ENCODE measurements at places on chromosomes 5 and 9. TPM values are rescaled to one million over a fixed set of nuclear protein-coding genes. Genes with fewer than 3 reads are reported as not detected.

Gene STPG3
- total RNA-seq = not detected

Gene DHX29
- 28.8 TPM for total RNA-seq

Gene CDH6
- total RNA-seq = 90.1 TPM

Gene HBEGF
- 272 TPM for total RNA-seq

Gene SERINC5
- total RNA-seq = 60.3 TPM

Gene FAM221B
- not detected for total RNA-seq

Gene PRRT1B
- not detected for total RNA-seq

Gene ZNF618
- total RNA-seq = 29.6 TPM

Gene EIF4E1B
- not detected for total RNA-seq

Gene GSN
- 357 TPM for total RNA-seq

Gene PCSK1
- 0.48 TPM for total RNA-seq

Gene FAM193B
- total RNA-seq = 47.8 TPM

Gene PLPP7
- 0.20 TPM for total RNA-seq

GRCh38 chr5:90985341-90985740 lies 397.8 kb downstream of the ARRDC3 start:
- peak; percentile 6 for DNase-seq
- no peaks in the 10 kb centered on the region for H3K36me3 ChIP-seq
- H3K27ac ChIP-seq = no peak overlapping the region
- H3K4me1 ChIP-seq = peaks cover 16% of the 10 kb centered on the region
- no peak overlapping the region for H3K4me3 ChIP-seq

GRCh38 chr5:171010816-171011215 lies 149.0 kb downstream of the RANBP17 start:
- H3K27me3 ChIP-seq = no peaks in the 10 kb centered on the region
- H3K36me3 ChIP-seq = no peaks in the 10 kb centered on the region
- no peaks in the 10 kb centered on the region for H3K4me1 ChIP-seq
- no peak for DNase-seq

DNA sequence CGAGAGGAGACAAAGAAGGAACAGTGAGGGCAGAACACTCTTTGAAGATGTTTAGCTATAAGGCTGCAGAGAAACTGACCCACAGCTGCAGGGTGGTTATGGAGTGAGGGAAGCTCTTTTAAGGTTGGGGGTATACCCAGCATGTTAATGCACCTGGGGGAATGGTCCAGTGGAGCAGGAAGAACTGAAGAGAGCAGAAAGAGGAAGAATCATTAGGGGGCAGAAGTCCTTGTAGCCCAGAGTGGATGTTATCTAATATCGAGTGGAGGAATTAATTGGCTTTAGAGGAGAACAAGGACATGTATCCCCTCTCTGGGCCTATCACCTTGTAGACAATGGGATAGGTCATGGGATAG lies 7.7 kb downstream of the IL4 start:
- no peak overlapping the region for H3K4me3 ChIP-seq
- no peaks in the 10 kb centered on the region for H3K36me3 ChIP-seq
- H3K4me1 ChIP-seq = peaks cover 13% of the 10 kb centered on the region
- no peak for DNase-seq
- no peak overlapping the region for H3K27ac ChIP-seq

DNA sequence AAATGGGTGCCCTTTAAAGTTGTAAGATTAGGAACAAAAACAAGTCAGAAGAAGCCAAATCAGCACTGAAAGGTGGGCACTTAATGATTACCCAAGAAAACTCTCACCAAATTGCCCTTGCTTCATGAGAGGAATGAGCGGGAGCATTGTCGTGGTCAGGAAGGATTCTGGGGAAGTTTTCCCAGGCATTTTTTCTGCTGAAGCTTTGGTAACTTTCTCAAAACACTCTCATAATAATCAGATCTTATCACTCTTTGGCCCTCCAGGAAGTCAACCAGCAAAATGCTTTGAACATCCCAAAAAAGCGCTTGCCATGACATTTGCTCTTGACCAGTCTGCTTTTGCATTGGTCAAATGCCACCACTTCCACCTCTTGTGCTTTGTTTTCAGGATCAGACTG lies 10.4 kb upstream of the PCDHGC3 start:
- no peaks in the 10 kb centered on the region for H3K36me3 ChIP-seq
- H3K27me3 ChIP-seq = no peaks in the 10 kb centered on the region
- no peak overlapping the region for H3K4me3 ChIP-seq
- H3K27ac ChIP-seq = peak overlapping the region; percentile 6
- H3K4me1 ChIP-seq = no peaks in the 10 kb centered on the region
- DNase-seq = peak; percentile 70

DNA sequence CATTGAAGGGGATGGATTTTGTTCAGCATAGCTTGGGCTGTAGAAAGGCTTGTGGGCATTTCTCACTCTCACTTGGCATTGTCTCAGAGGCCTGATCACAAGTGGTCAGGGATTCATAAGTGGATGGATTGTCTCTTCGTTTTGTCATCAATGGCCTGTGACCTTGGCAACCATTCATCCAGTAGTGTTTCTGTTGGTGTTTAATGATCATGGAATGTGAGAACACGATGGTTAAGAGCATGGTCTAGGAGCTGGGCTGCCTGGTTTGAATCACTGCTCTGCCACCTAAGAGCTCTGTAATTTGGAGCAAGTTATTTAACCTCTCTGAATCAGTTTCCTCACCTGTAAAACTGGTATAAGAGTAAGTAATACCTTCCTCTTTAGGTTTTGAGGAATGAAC lies 430.1 kb upstream of the MEF2C start:
- H3K4me3 ChIP-seq = no peak overlapping the region
- peaks cover 20% of the 10 kb centered on the region for H3K4me1 ChIP-seq
- H3K27me3 ChIP-seq = no peaks in the 10 kb centered on the region
- H3K27ac ChIP-seq = peak overlapping the region; percentile 74

DNA sequence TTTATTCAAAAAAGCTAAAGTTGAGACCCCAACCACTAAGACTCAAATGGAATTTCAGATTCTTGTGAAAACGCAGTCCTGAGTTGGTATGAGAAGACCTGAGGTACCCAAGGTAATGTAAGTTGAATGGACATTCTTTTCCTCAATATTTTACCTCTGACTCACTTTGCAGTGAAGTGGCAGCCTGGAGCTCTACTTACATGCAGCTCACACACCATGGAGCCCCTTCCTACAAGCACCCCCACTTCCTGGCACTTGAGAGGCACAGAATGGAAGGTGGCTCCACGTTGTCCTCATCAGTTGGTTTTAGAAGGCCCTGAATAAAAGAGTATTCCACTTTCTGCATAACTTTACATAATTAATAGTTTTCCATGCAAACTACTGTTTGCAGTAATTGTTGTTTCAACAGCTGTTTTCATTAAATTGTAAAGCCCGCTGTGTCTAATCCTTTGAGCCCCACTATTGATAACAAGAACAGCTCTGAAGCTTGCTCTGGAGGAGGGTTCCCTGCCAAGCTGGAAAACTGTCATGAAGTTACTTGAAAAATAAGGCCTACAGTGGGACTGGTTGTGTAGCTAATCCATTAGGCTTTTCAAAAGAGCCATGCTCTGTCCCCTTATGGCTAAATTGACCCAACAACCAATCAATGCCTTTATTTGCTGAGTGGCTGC lies 102.2 kb upstream of the SPATA31D4 start:
- no peaks in the 10 kb centered on the region for H3K36me3 ChIP-seq
- H3K27me3 ChIP-seq = no peaks in the 10 kb centered on the region
- H3K4me3 ChIP-seq = no peak overlapping the region
- peak overlapping the region; percentile 0 for H3K27ac ChIP-seq
- H3K4me1 ChIP-seq = peaks cover 40% of the 10 kb centered on the region

DNA sequence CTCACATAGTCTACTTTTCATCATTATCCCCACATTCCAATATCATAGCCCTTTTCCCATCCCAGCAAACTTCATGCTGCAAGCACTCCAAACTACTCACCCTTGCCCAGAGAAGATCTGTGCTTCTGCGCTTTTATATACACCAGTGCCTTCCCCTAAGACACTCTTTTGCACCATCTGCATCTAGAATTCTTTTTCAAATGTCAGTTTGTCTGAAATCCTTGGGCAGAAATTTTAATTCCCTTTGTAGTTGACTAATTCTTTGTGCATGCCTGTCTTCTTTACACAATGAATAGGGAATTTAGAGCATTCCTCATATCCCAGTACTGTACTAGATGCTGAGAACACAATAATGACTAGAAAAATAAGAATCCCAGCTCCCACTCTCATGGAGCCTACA lies 298.9 kb downstream of the KCNN2 start:
- no peak overlapping the region for H3K4me3 ChIP-seq
- no peaks in the 10 kb centered on the region for H3K36me3 ChIP-seq

DNA sequence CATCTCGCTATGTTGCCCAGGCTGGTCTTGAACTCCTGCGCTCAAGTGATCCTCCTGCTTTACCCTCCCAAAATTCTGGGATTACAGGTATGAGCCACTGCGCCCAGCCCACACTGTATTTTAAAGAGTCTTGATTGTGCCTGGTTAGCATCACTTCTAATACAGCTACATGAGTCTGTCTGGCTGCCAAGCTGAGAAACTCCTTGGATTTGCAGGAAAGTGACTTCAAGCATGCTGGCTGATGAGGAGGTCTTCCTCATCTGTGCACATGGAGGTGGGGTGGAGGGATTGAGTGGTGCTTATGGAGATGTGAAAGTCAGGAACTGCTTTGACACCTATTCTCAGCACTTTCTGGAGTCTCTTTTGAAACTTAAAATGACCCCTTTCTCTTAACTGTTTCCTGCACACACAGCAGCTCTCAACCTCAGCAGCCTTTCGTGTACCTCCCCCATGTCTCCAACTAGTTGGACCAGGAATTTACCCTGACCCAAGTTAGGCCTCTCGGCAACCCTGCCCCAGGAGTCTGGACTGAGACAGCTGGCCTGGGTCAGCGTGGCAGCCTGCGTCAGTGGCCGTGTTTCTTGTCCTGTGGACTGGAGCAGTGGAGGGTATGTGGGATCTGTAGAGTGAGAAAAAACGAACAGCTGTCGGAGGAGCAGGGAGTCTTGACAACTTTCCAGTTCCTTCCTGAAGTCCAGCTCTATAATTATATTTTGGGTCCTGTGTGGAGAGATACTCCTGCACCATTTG lies 72.5 kb downstream of the ACER2 start:
- H3K27ac ChIP-seq = no peak overlapping the region
- H3K4me1 ChIP-seq = no peaks in the 10 kb centered on the region
- H3K27me3 ChIP-seq = peaks cover 3% of the 10 kb centered on the region
- no peak overlapping the region for H3K4me3 ChIP-seq
- H3K36me3 ChIP-seq = no peaks in the 10 kb centered on the region

DNA sequence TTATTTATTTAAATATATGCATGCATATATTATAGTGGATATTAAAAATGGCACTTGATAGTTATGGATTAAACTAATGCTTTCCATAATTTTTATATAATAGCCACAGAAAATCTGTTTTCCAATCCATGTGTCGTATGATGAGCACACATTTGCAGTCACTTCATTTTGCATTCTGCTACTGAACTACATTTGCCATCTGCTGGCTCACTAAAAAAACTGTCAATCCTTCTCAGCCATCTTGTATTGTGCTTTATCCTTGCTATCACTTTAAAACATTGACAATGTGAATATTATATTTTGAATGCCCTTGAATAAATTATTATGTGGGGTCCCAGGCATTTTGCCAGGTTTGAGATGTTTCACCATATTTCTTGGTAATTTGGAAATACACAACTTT lies 586.6 kb downstream of the DNAH5 start:
- H3K27me3 ChIP-seq = no peaks in the 10 kb centered on the region
- no peak overlapping the region for H3K4me3 ChIP-seq
- H3K27ac ChIP-seq = no peak overlapping the region
- no peak for DNase-seq
- peaks cover 14% of the 10 kb centered on the region for H3K4me1 ChIP-seq

- no peak overlapping the region for H3K27ac ChIP-seq
- H3K4me1 ChIP-seq = peaks cover 19% of the 10 kb centered on the region
- no peak for DNase-seq
- H3K27me3 ChIP-seq = no peaks in the 10 kb centered on the region
- H3K36me3 ChIP-seq = no peaks in the 10 kb centered on the region
Measured at GRCh38 chr9:16128003-16128402, 575.2 kb downstream of the CCDC171 start.

GRCh38 chr9:109860521-109860920 lies 80.5 kb downstream of the PALM2AKAP2 start:
- no peak overlapping the region for H3K4me3 ChIP-seq
- DNase-seq = no peak
- no peaks in the 10 kb centered on the region for H3K36me3 ChIP-seq
- no peaks in the 10 kb centered on the region for H3K4me1 ChIP-seq
- H3K27me3 ChIP-seq = no peaks in the 10 kb centered on the region
- H3K27ac ChIP-seq = no peak overlapping the region

DNA sequence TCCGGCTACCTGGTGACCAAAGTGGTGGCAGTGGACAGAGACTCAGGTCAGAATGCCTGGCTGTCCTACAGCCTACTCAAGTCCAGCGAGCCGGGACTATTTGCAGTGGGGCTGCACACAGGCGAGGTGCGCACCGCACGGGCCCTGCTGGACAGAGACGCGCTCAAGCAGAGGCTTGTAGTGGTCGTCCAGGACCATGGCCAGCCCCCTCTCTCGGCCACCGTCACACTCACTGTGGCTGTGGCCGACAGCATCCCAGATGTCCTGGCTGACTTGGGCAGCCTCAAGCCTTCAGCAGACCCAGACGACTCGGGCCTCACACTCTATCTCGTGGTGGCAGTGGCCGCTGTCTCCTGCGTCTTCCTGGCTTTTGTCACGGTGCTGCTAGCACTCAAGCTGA lies 2.1 kb downstream of the PCDHGA4 start:
- H3K27me3 ChIP-seq = peaks cover 8% of the 10 kb centered on the region
- no peaks in the 10 kb centered on the region for H3K4me1 ChIP-seq
- no peak overlapping the region for H3K27ac ChIP-seq

- no peaks in the 10 kb centered on the region for H3K36me3 ChIP-seq
- H3K4me3 ChIP-seq = no peak overlapping the region
- H3K27me3 ChIP-seq = no peaks in the 10 kb centered on the region
- DNase-seq = no peak
Measured at GRCh38 chr5:5929291-5930020, 448.9 kb downstream of the MED10 start.

- no peak overlapping the region for H3K27ac ChIP-seq
- no peaks in the 10 kb centered on the region for H3K36me3 ChIP-seq
- DNase-seq = no peak
- H3K4me1 ChIP-seq = peaks cover 39% of the 10 kb centered on the region
- H3K4me3 ChIP-seq = no peak overlapping the region
Measured at GRCh38 chr5:37774912-37775483, 64.8 kb downstream of the GDNF start.

GRCh38 chr9:96177005-96177718 lies 124.8 kb downstream of the HSD17B3 start:
- peaks cover 23% of the 10 kb centered on the region for H3K27me3 ChIP-seq
- no peak overlapping the region for H3K4me3 ChIP-seq
- H3K27ac ChIP-seq = no peak overlapping the region
- H3K36me3 ChIP-seq = no peaks in the 10 kb centered on the region
- DNase-seq = no peak
- H3K4me1 ChIP-seq = no peaks in the 10 kb centered on the region

GRCh38 chr5:138469540-138470321 lies 4.5 kb downstream of the EGR1 start:
- no peaks in the 10 kb centered on the region for H3K27me3 ChIP-seq
- no peak overlapping the region for H3K4me3 ChIP-seq
- peak; percentile 91 for DNase-seq
- peaks cover 23% of the 10 kb centered on the region for H3K36me3 ChIP-seq
- peaks cover 16% of the 10 kb centered on the region for H3K4me1 ChIP-seq

DNA sequence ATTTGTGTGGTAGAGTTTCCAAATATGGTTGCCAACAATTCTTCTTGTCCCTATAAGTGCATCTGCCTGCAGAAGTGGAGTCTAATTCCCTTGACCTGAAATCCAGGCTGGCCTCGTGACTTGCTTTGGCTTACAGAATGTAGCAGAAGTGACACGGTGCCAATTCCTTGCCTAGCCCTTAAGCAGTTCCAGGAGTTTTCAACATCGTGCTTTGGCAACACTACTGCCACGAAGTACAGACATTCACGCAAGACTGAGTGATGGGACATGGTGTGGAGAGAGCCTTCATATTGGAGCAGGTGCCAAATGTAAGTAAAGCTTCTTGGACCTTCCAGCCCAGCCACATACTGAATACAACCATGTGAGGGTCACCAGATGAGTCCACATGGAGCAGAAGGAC lies 92.9 kb upstream of the NEK6 start:
- H3K36me3 ChIP-seq = no peaks in the 10 kb centered on the region
- H3K27ac ChIP-seq = no peak overlapping the region
- DNase-seq = no peak
- no peaks in the 10 kb centered on the region for H3K4me1 ChIP-seq
